Stimulated activated CD8-positive, alpha-beta memory T cell treated with anti-CD3 and anti-CD28 coated beads, Interleukin-15, amount 100 ng/mL, for 1 hour (primary cell): ENCODE measurements at places on chromosomes 11 and 22.

DNA sequence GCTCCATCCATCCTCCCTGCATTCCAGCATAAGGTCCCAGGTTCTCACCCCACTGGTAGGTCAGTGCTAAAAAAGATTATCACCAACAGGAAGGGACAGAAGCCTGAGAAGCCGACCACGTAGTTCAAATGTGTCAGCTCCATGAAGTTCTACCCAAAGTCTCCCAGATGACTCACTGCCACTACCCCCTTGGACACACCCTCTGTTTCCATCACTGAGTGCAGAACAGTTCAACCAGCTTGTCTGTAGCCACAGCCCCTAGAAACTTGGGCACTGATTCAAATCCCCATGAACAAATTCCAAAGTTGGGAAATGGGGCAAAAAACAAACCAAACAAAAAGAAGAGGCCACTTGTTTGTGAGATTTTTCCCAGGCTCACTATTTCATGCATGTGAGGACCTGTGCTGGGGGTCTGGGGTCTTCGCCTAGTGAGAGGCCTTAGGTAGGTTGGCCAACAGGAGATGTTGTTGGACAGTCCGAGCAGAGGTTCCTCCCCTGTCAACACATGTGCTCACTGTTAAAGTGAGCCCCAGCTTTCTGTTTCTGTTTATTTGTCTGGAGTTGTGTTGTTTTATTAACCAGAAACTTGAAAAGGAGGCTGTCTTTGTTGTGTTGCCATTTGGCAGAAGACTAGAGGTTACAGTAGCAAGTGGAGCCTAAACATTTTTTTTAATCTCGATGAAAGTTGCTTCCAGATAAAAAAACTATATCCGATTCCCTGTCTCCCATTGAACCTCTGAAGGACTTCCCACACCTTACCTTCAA, 24.2 kb upstream of the FLI1 start:
- DNase-seq = no peak

DNA sequence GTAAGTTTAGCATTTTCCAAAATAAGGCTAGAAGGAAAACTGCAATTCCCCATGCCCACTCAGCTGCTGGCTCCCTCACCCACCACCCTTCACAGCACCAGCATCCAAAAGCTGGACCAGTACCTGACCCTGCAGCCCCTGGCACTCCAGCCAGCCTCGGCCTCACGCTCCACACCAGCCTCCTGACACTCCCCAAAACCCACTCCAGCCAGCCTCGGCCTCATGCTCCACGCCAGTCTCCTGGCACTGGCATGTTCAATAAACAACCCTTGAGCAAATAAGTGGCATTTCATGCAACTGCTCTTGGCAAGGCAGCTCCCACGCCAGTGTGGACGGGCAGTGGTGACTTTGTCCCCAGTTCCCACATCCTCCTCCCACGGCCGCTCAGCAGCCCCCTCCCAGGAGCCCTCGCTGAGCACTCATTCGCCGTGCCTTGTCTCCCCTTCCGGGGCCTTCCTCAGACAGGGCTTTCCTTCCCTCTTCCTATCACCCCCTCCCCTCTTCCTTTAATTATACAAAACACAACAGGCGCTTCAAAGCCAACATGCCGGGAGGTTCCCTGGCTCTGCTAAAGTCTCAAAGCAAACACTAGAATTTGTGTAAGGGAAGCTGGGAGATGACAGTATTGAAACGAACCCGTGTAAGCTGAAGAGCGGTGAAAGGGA, 6.8 kb downstream of the TOLLIP start:
- no peak for DNase-seq

- no peak for DNase-seq
These were observed 798.1 kb downstream of the OPCML start for GRCh38 chr11:132734217-132734616.

DNA sequence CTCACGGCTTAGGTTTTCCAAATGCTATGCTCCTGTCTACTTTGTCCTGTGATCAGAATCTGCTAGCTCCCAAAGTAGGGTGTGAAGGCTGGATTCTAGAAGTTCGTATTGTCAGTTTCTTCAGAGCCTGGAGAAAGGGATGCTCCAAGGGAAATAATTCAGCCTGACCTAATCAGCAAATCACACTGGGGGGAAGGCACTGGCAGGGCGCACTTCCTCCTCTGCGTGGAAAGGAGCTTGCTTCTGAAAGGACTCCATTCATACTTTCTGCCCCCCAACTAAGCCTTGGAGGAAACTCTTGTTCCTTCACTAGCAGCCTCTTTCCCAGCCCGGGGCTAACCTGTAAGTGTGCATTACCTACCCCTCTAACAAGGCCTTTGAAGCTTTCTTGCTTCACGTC, 165.9 kb downstream of the NAV2 start:
- DNase-seq = no peak

GRCh38 chr11:59368238-59369022, 9.7 kb downstream of the OR5AN1 start:
- no peak for DNase-seq

- no peak for DNase-seq
These were observed 19.0 kb downstream of the USP35 start for GRCh38 chr11:78207532-78208256.

DNA sequence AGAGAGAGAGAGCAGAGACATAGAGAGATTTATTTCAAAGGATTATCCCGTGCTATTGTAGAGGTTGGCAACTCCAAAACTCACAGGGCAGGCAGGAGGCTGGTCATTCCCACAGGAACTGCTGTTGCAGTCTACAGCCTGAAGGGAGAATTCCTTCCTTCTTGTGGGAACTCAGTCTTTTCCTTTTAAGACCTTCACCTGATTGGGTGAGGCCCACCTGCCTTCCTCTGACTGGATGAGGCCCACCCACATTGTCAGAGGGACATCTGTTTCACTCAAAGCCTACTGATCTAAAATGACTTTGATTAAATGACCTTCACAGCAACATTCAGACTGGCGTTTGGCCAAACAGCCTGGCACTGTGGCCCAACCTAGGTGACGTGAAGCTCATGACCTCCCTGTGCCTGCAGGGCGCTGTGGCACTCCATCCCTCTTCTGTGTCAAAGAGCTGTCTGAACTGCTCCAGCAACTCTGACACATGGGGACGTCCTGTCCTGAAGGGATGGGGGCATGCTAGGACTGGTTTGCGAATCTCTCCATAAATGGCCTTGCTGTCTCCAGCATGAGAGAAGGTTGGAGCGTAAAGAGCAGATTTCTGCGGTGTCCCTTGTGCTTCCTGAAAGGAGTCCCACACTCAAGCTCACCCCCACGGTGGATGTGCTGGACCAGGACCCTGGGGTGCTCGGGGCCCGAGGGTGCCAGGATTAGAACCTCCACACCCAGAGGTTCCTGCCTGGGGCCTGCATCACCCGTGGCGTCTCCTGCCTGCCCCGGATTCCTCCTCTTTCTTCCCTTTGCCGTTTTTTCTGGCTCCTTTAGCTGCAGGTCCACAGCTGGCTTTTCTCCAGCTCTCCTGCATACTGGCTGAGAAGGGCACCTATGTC, 20.7 kb downstream of the KRTAP5-5 start:
- DNase-seq = no peak

DNA sequence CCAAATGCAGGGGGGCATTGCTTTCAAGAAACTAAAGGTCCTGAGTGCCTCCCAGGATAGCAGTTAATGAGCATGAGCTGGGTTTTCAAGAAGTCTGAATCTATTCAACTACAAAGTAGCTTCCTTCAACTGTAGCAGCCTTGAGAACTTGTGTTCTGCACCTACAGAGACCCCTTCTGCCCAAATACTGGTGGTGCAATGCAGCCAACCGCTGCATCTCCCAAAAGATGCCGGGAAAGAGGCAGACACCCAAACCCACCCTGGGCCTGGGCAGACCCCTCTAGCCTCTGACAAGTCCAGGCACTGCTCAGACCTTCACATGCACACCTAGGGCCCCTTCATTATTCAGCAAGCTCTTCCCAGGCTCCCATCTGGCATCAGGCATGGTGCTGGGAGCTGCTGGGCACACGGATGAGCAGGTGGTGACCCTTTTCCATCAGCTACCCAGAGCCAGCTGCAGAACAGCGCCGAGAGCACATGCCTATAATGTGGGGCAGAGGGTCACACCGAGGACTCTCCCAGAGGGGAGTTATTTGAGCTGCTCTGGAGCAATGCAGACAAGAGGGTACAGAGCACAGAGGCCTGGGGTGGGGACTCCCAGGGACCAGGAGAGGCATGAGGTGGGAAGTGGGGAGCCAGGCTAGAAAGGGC, 44.9 kb upstream of the ETS1 start:
- no peak for DNase-seq

- DNase-seq = no peak
These were observed 82.2 kb upstream of the AKIP1 start for GRCh38 chr11:8828580-8829361.

DNA sequence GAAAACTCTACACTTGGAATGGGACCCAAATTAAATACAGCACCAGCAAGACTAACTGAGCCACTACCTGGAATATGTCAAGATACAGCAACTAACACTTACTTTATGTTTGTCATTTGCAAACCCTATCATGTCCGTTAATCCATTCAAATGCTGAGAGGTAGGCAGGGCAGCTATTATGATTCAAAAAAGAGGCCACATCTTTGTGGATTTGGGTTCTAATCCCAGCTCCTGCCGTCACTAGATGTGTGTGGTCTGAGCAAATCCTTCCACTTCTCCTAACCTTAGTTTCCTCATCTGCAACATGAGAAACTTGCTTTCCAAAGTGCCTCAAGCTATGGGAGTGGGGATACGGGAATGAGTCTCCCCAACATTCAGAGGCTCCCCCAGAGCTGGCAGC, 24.2 kb downstream of the FLI1 start:
- no peak for DNase-seq
